ENCODE measurements at places on chromosomes 5 and 9.

DNA sequence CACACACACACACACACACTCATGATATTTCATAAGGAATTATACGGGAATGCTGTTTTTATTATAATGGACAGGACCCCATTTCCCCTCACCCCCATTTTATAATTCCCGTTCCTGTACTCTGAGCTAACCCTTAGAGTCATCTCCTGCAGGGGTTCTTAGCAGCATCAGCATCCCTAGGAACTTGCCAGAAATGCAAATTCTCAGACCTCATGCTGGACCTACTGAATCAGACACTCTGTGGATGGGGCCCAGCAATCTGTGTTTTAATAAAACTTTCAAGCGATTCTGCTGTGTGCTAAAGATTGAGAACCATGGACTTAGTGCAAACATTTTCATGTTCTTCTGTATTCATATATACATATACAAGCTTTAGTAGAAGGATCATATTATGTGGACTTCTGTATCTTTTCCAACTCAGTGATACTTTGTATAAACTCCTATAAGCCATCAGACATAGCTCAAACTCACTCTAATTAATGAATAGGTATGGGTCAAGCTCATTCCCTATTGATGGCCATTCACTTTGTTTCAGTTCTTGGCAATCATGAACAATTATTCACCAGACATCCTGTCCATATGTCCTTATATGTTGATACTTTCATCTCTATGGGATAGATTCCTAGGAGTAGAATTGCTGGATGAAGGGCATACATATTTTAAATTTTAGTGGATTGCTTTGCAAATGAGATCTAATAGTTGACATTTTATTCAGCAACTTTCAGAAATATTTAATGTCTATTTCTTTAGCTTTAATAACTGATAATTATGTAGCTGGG, 65.5 kb downstream of the ARHGEF28 start:
- no peak for DNase-seq

- DNase-seq: no peak
Measured at GRCh38 chr5:80703747-80704146, 49.0 kb upstream of the DHFR start.

DNA sequence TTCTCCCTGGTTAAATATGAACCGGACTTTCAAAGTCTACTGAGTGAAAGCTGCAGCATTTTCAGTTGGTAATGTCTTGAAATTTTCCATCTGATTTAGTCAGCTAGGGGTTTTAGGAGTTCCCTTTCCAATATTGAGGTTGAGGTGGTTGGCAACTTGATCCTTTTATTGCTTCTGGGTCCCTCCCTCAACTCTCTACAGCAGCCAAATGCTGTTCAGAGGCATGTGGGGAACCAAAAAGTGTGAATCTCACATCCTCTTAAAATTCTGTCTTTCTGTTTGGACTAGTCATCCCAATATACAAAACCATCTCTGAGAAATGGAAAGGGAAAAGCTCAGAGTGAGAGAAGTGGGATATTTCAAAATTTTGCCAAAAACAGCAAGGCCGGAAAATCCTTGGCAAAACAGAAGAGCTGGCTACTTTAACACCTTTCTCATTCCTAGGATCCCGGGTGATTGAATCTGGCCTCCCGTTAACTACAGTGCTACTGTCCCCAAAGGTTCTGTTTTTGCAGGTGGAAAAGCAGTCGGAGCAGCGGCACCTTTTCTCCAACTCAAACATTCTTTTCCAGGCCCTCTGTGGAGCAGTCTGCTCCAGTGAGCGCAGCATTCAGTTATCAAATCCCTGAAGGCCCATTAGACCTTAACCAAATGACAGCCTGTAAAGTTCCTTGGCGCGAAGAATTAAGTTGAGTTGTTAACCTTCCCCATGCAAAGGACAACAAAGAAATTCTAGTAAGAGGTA, 345.9 kb upstream of the NUDT12 start:
- DNase-seq: no peak

DNA sequence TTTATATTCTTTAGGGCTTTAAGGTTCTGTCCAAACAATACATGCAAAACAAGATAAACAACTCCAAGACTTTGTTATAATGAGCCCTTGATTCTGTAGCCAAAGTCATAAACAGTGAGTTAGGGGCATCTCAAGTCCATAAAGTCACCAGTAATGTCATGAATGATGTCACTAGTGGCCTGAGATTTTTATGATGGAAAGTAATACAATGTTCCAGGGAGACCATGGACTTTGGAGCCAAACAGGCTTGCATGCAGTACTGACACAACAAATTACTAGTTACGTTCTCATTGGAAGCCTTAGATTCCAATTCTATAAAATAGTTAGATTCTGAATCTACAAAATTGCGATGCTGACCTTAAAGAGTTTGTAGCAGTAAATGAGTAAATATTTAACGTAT, 280.0 kb downstream of the HINT1 start:
- DNase-seq: no peak

- no peak for DNase-seq
Measured at GRCh38 chr5:77641397-77641943, 3.0 kb upstream of the OTP start.

DNA sequence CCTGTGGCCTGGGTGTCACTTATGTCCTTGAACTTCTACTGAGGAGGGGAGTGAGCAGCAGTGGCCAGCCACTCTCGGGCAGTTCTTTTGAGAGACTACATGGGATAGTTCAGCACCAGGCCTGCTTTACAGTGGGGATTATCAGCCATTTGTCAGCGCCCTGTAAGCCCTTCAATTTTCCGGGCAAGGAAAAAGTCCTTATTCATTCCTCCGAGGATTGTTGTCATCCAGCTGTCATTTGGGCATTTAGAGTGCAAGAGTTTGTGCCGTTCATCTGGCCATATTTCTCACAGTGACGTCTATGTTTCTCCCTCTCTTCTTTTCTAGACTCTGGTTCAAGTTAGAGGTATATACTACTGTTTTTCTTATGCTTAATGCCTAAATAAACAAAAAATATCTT, 172.8 kb downstream of the TLE4 start:
- no peak for DNase-seq

DNA sequence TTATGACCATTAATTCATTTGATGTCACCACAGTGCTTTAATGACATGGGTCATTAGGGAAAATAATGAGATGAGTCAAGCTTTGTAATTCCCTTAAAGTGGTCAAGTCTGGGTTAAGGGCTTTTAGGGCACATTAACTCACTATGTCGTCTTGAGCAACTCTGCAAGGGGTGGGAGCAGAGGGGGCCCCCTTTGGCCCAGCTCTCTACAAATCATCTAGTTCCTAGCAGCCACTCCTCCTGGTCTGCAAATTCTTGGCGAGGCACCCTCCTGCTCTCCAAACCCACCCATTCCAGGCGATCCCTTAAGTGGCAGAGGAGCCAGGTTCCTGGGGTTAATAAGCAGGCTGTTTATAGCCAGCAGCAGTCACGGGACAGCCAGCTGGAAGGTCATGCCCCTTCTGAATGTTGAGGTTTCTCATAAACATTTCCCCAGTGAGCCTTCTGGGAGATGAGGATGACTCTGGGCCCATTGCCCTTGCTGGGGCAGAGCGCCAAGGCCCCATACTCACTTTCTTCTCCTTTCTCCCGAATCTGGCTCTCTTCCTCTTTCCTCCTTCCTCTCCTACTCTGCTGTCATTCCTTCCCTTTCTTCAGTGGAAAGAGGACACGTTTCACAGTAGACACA, 14.3 kb upstream of the GPX3 start:
- no peak for DNase-seq

GRCh38 chr5:143396353-143396940, 7.0 kb downstream of the NR3C1 start:
- DNase-seq: no peak

DNA sequence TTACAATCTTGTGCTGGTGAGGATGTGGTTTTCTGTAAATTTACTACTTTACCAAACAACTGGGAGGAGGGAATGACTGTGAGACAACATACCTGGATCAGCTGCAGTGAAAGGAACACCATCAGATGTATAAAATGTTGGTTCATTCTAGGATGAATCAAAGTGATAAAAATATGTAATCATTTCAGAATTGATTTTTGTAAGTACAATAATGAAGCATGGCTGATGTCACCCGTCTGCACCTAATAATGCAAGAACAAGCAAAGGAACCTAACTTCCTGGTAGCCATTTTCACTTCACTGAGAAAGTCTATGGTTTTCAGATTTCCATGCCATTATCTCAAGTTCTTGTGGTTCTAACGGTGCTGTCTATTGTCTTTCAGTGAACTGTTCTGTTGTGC, 18.7 kb upstream of the C5orf34 start:
- no peak for DNase-seq

DNA sequence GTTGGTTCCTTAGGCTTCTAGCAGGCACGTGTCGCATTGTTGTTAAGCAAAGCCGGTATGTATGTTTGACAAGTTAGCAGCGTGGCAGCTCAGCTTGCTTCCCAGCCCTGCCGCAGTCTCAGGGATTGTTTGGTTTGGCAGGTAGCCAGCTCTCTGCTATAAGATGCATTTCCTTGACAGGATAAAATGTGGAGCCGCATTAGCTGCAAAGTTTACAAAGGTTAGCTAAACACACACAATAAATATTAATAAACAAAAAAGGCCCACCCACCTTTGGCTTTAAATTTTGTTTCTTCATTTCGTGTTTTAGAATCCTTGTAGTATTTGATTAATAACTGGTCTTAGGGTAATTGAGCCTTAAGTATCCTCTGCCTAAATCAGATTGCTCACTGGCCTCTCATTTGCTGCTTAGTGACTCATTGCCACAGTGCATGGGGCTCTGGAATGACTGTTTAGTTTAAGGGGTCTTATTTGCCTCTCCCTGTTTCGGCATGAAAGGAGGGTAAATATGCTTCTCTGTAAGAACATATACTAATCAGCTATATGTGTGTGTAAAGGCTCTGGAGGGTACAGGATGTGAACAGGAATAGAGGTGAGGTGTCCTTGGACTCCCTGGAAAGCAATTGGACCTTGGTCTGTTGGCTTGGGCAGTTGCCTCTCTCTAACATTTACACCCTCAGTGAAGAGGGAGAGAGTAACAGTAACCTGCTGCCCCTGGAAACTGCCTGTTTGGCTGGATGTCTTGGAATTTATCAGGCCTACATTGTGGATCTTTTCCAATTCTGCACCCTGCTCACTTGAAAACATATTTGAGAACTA, 122.0 kb downstream of the GDNF start:
- DNase-seq: no peak
